ENCODE measurements at places on chromosomes 3 and 15.

DNA sequence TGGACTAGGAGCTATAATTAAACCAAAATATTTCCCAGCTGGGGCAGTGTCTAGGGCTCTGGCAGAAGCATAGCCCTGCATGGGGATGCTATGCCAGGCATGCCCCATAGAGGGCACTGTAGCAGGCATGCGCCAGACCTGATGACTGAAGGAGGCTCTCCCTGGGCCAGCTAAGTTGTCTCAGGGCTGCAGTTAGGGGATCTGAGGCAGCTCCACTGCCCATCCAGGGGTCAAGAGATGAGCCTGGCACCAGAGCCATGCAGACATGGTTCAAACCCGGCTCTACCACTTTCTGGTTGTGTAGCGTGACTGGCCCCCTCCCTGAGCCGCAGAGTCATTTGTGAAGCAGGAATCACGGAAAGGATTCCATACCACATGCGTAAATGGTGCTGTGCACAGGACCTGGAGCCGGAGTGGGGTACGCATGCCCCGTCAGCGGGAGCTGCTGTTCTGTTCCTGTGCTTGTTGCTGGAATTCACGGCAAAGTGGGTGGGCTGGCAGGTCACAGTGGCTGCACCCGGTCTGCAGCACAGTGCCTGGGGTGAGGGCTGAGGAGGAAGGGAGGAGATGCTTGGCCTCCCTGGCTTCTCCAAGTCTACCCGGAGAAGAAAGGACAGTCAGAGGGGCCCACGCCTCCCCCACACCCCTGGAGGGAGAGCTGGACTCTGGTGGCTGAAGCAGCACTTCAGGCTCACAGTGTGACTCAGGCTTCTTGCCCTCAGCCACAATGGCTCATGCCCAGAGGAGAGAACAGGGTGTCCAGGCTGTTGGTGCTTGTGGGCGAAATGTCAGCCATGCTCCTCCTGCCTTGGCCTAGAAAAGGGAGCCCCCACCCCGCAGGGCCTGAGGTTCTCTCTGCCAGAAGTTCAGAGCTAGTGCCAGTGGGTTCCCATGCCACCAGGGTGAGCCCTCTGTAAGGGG, 43.1 kb downstream of the DNASE1L3 start:
- no peak for DNase-seq

DNA sequence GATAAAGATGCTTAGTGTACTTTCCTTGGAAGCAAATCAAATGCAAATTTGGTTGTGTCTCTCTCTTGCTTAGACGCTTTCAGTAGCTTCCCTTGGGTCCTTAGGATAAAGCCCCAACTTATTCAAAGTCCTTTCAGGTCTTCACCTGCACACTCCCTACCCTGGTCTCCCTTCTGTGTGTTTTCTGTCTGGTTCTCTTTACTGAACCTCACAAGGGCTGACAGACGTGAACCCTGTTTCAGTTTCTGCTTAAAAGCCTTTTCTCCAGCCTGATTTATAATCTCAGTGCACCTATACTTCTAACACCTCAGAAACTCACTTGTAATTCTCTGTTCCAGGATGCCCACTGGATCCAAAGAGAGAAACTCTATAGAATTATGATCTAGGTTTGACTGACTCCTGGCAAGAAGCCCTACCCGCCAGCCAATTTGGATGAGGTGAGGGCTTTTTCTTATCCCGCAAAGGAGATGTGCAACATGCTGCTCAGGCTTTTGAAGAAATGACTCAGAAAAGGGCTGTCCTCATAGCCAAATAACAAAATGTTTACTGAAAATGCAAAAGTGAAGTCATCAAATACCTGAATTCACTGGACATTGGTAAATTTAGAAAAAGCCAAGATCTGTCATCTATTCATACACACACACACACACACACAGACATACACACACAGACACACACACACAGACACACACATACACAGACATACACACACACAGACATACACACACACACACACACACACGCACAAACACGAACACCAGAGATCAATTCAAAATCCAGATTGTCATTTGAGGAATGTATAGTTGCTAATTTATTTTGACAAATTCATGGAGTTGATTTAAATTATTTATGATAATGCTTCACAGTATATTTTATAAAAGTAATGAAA, 102.4 kb upstream of the EOMES start:
- DNase-seq, result no peak

GRCh38 chr15:65927545-65927944, 58.3 kb downstream of the RAB11A start:
- no peak for DNase-seq

DNA sequence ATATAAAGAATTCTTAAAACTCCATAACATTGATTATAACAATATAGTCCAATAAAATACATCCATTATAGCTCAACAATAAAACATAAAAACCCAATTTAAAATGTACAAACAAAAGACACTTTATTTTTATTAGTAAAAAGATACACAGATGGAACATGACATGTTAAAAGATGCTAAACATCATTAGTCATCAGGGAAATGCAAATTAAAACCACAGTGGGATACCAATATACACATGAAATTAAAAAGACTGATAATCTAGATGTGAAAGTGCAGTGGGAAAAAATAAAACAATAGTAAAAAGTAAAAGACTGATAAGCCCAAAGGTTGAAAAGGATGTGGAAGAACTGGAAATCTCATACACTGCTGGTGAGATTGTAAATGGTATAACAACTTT, 46.2 kb downstream of the DNAH12 start:
- no peak for DNase-seq

DNA sequence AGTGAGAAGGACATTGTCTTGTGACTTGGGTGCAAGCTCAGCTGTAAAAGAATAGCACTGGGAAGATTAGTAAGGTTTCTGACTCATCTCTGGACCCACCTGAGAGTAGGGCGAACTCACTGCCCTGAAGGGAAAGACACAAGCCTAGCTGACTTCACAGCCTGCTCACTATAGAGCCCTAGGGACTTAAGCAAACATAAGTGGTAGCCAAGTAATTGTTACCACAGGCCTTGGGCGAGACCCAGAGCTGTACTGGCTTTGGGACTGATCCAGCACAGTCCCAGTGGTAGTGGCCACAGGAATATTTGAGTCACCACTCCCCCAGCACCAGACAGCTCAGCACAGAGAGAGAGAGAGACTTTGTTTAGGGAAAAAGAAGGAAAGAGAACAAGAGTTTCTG, 429.9 kb downstream of the TBL1XR1 start:
- no peak for DNase-seq

DNA sequence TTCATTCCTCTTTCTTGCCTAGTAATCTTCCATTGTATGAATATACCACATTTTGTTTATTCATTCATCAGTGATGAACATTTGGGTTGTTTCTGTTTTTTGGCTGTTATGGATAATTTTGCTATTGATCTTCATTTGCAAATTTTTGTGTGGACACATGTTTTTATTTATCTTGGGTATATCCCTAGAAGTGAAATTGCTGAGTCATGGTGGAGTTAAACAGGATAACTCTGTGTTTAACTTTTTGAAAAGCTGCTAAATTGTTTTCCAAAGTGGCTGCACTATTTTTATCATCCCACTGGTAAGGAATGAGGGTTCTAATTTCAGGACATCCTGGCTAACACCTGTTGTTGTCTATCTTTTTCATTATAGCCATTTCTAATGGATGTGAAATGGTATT, 74.6 kb upstream of the ARL6 start:
- DNase-seq, result no peak

GRCh38 chr3:47162697-47163168, 1.2 kb downstream of the SETD2 start:
- no peak for DNase-seq

GRCh38 chr3:159448902-159449301, 539.7 kb upstream of the IL12A start:
- no peak for DNase-seq

DNA sequence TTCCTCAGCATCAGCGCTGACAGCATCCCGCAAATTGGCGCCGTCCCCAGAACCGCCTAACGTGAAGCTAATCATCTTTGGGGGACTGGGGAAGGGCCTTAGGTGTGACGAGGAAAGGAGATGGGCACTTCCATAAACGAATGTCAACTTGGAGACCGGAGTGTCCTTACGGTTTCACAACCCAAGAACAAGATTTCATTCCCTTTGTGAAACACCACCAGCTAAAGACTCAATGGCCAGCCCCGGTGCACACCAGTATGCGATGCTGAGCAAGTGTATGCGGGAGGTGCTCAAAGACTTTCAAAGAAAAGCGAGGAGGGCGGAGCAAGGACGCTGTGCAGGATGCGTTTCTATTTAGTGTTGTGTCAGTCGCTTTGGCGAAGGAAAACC, 759 bp upstream of the TTBK2 start:
- no peak for DNase-seq

- DNase-seq, result no peak
These were observed 29.6 kb downstream of the RPL22L1 start for GRCh38 chr3:170840291-170840859.

DNA sequence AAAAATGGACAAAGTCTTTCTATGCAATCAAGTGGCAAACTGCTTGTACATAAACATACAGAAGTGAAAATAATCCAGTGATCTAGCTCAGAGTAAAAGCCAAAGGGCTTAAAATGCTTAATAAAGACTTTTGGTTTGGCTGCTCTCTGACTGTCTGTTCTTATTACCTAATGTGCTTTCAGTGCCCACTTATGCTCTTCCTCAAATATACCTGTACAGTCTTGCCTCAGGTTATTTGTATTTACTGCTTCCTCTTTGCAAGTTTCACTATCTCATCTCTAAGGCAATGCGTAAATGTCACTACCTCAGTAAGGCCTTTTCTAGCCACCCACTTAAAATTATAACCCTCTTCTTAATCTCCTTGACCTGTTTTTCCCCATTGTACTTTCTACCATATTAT, 171.8 kb downstream of the EPHA6 start:
- no peak for DNase-seq

GRCh38 chr15:34616613-34617012, 33.2 kb upstream of the GOLGA8B start:
- no peak for DNase-seq
